RPMI7951 (cell line): ENCODE measurements at places on chromosomes 5 and 9. TPM values are rescaled to one million over a fixed set of nuclear protein-coding genes. Genes with fewer than 3 reads are reported as not detected.
A peak's percentile ranks its signal among the peaks of the same experiment; 100 is the strongest.

Gene PHF24
- not detected in 2 replicates for total RNA-seq

Gene RFESD
- total RNA-seq = 2.4 and 4.8 TPM in 2 replicates

DNA sequence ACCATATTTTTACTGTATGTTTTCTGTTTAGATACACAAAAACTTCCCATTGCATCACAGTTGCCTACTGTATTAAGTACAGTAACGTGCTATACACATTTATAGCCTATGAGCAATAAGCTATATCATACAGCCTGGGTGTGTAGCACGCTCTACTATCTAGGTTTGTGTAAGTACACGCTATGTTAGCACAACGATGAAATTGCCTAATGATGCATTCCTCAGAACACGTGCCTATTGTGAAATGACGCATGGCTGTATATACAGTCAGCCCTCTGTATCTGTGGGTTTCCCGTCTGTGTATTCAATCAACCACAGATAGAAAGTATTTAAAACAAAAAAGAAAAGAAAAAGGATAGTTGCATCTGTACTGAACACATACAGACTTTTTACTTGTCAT, 64.2 kb downstream of the SGCD start:
- DNase-seq = peak; percentile 56

GRCh38 chr9:137955224-137955570, 77.6 kb downstream of the CACNA1B start:
- no peak for DNase-seq

DNA sequence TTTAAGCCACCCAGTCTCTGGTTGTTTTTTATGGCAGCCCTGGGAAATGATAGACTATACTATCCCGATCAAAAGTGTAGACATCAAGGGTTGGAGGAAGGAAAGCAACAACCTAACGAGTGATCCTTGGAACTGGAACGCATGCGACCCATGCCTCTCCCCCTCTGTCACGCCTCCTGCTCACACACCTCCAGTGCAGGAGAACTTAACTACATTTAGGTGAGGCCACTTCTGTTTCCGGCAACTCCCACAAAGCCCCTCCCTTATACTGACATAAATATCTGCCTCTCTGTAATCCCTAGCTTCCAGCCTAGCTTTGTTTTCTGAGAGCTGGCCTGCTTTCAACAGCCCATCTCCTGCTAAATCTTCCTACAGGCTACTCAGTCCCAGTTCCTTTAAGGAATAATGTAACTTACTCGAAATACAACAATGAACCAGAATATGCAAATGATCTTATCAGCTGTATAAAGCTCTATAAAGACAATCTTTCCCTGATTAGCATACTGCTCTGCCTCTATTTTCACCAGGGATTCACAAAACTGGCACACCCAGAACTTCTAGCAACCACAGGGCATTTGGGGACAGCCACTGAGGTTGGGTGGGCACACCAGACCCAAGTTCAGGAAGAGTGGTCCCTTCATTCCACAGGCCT, 73.9 kb downstream of the GABBR2 start:
- no peak for DNase-seq

GRCh38 chr9:13899924-13900323, 414.0 kb downstream of the NFIB start:
- no peak for DNase-seq

DNA sequence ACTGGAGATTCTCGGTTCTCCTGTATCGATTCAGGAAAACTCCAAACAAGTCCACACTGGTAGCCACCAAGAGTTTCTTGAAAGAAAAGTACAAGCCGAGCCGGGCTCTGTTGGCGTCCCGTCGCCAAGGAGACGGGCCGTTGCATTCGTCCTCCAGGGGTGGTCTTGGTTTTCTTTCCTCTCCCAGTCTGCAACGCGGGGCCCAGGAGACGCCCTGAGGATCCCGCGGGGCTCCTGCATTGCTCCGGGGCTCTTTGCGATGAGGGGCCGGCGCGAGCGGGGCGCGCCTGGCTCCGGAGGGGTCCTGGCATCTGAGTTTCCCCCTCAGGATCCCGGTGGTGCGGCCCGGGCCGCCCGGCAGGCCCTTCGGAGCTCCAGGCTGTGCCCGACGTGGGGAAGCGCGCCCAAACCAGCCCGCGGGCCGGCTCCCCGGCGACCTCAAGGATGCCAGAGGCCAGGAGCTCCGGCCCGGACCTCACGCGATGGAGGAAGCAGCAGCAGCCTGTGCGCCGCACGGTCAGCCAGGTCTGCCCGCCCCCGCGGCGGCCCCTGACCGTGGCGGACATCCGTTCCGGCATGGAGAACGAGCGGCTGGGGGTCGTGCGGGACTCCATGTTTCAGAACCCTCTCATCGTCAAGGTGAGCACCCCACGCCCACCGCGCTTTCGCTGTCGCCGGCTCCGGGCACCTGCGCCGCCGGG, at the start of gene CFAP77:
CFAP77 (plus strand) TSS at position 384 of the 701 bp plus-strand sequence; CDS start at position 445, 61 bp downstream.
- peak; percentile 58 for DNase-seq

DNA sequence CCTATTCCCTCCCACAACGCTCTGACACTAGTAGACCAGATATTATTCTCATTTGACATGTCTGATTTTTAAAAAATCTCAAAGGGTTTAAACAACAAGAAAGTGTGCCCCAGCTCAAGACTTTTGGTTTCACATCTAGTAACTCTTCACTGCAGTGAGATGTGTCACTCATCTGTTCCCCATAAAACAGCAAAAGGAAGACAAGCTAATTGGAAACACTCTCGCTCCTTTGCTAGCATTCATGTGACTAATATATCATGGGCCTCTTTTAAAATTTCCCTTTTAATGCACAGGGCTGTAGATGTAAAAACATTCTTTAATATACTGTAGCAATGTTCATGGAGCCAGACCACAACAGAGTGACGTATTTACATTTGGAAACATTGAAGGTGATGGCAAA, 372.6 kb downstream of the ZNF608 start:
- DNase-seq = no peak

- DNase-seq = no peak
These were observed 35.7 kb upstream of the LURAP1L start for GRCh38 chr9:12739014-12739652.

Gene PCSK5
- total RNA-seq = 0.36 and 0.39 TPM in 2 replicates

Gene MARCOL
- total RNA-seq = not detected in 2 replicates

Gene NUTM2G
- not detected in 2 replicates for total RNA-seq

DNA sequence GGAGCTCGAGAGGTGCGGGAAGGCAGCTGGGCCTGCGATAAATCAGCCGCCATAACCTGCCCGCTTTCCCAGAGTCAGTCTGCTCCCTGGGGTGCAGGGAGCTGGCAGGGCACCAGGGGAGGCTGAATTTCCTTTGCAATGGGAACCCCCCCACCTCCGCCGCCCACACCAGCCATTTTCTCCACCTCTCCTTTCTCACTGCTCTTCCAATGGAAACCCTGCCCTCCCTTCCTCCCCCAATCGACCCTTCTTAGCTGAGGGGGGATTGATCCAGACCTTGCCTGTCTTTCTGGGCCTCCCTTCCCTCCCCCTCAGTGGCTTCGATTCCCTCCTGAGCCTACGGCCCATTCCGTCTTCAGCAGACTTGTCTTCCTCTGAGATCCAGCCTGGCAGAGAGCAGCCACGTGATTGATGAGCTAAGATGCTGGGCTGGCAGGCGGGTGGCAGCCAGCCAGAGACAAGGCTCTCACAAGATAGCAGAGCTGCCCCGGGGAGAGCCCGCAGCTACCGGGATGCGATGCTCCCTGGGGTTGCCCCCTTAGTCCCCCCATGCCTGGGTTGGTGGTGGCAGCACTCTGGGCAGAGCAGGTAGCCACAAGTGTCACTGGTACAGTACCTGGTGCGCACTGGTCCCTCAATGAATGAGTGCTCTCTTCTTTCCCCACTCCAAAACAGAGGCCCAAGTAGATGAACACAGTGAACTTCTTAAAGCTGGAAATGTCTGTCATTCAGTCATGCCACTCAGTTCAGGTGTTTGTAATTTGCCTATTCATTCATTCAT, 53.7 kb upstream of the FABP6 start:
- DNase-seq = peak; percentile 75
